ENCODE measurements at places on chromosomes 6 and 20. TPM values are rescaled to one million over a fixed set of nuclear protein-coding genes. Genes with fewer than 3 reads are reported as not detected.

The RBCK1 gene
- total RNA-seq: 113 TPM

The SFT2D1 gene
- 47.5 TPM for total RNA-seq

The TTBK1 gene
- total RNA-seq: 0.12 TPM

- H3K27ac ChIP-seq: peak overlapping the region; percentile 91
- peaks cover 68% of the 10 kb centered on the region for H3K4me1 ChIP-seq
- H3K27me3 ChIP-seq: no peaks in the 10 kb centered on the region
- no peak for DNase-seq
- H3K4me3 ChIP-seq: peak overlapping the region; percentile 100
Observed at GRCh38 chr6:137874204-137875057, 7.4 kb downstream of the TNFAIP3 start.

GRCh38 chr20:45257711-45258110 lies 3.3 kb upstream of the SLPI start:
- H3K36me3 ChIP-seq: no peaks in the 10 kb centered on the region
- peaks cover 29% of the 10 kb centered on the region for H3K27me3 ChIP-seq
- no peak for DNase-seq
- H3K4me1 ChIP-seq: peaks cover 7% of the 10 kb centered on the region

GRCh38 chr6:30073489-30074235 lies 1.9 kb downstream of the RNF39 start:
- peaks cover 24% of the 10 kb centered on the region for H3K4me1 ChIP-seq
- DNase-seq: no peak
- H3K27ac ChIP-seq: no peak overlapping the region

GRCh38 chr20:40192529-40192928 lies 496.5 kb downstream of the MAFB start:
- H3K36me3 ChIP-seq: no peaks in the 10 kb centered on the region
- H3K27me3 ChIP-seq: peaks cover 13% of the 10 kb centered on the region
- no peak overlapping the region for H3K4me3 ChIP-seq

- H3K27me3 ChIP-seq: no peaks in the 10 kb centered on the region
- H3K27ac ChIP-seq: no peak overlapping the region
- H3K36me3 ChIP-seq: peaks cover 47% of the 10 kb centered on the region
- DNase-seq: no peak
- H3K4me3 ChIP-seq: no peak overlapping the region
- H3K4me1 ChIP-seq: peaks cover 45% of the 10 kb centered on the region
Observed at GRCh38 chr20:36926653-36927200, 24.8 kb downstream of the SAMHD1 start.

GRCh38 chr20:40339661-40340449 lies 349.2 kb downstream of the MAFB start:
- no peaks in the 10 kb centered on the region for H3K4me1 ChIP-seq
- DNase-seq: no peak
- no peak overlapping the region for H3K4me3 ChIP-seq
- H3K36me3 ChIP-seq: no peaks in the 10 kb centered on the region

DNA sequence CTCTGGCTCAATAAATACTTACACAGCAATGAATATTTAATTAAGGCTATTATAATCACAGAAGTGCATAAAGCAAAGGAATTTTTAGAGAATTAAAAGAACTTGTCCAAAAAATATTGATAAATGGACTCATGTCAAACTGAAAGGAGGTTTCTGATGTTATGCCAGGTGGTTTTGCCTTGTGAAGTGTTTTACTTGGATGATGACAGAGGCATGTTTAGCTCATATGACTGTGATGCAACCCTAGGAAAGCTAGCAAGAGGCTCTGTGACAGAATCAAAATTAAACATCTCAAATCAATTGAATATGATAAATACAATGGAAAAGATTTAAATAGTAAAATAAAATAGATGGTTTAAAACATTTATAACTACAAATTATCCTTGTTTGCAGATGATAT lies 137.3 kb downstream of the TMEM200A start:
- H3K36me3 ChIP-seq: no peaks in the 10 kb centered on the region
- H3K4me1 ChIP-seq: peaks cover 16% of the 10 kb centered on the region
- DNase-seq: no peak
- no peak overlapping the region for H3K4me3 ChIP-seq
- no peak overlapping the region for H3K27ac ChIP-seq

DNA sequence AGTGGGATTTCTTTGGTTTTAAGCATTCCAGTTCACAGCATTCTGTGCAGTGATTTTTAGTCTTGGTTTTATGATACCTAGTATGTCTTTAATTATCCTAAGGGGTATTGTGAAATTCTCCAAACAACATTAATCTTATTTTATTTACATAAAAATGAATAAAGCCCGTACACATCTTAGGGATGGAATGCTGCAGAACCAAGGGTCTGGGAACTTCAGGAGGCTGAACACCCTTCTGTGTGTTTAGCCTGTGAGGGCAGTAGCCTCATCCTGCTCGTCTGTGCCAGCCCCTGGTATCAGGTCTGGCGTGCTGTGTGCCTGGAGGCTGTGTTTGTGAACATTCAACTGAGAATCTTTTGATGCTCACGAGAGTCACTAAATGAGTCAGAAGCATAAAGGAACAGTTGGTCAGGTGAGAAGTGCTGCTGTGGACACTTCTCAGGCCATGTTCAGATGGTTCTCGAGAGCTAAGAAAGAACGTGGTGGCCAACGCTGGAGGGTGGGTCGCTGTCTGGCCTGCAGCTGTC lies 25.2 kb upstream of the C20orf204 start:
- H3K4me1 ChIP-seq: peaks cover 22% of the 10 kb centered on the region
- DNase-seq: no peak
- H3K36me3 ChIP-seq: peaks cover 79% of the 10 kb centered on the region
- H3K27ac ChIP-seq: peak overlapping the region; percentile 74
- H3K27me3 ChIP-seq: no peaks in the 10 kb centered on the region

Measured in activated naive CD8-positive, alpha-beta T cell treated with anti-CD3 and anti-CD28 coated beads for 36 hours (primary cell).